ENCODE measurements at places on chromosomes 1 and 21.

- DNase-seq: no peak
Observed at GRCh38 chr1:230596306-230596705, 46.0 kb upstream of the COG2 start.

DNA sequence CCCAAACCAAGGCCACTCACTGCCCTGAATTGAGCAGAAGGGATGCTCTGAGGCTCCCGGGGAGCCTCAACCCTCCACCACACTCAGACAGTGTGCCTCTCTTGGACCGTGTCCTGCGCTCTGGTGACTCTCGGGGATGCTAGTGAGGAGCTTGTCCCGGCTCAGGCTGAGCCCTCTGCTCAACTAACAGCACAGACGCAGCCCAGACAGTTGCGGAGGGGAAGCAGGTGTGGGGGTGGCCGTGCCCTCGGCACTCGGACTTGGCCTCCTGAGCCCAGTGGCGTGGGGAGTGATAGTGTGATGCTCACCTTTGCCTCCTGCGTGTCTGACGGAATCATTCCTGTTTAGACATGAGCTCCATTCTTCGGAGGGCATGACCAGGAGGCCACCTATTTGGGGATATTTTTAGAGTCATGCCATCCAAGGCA, 15.4 kb upstream of the SLC19A1 start:
- DNase-seq: no peak

DNA sequence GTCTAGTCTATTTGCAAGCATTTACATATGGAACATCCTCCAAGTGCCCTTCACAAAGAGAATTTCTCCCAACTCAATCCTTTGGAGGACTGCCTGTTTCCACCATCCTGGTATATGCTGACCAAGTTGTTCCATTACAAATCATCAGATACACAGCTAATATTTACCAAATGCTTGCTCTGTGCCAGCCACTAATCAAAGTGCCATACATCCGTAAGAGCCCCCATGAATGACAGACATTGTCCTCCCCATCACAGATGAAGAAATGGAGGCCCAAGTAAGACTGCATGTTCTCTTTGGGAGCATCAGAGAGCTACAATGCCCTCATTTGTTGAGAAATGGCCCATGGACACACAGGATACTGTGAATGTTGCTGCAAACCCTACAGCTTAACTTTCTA, 130.0 kb upstream of the BACE2 start:
- DNase-seq: no peak

- no peak for DNase-seq
Observed at GRCh38 chr1:22537441-22538139, 25.7 kb upstream of the EPHA8 start.

DNA sequence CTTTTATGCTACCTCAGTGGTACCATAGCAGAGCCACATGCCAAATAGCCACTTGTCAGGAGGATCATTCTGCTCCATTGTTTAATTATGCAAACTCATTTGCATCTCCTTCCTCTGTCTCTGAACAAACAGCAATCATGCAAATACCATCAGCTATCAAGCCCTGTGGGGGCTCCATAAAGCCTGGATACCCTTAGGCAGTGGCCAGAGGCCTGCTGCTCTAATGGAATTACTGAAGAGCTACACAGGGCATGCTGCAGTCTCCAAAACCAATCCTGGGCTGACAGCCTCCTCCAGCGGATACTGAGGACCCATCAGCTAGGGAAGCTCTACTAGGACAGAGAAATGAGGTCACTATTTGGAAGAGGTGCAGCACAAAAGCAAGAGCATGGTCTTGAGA, 376.3 kb downstream of the KCNH1 start:
- DNase-seq: no peak

GRCh38 chr1:156488566-156489165, 11.9 kb downstream of the MEF2D start:
- DNase-seq: no peak

DNA sequence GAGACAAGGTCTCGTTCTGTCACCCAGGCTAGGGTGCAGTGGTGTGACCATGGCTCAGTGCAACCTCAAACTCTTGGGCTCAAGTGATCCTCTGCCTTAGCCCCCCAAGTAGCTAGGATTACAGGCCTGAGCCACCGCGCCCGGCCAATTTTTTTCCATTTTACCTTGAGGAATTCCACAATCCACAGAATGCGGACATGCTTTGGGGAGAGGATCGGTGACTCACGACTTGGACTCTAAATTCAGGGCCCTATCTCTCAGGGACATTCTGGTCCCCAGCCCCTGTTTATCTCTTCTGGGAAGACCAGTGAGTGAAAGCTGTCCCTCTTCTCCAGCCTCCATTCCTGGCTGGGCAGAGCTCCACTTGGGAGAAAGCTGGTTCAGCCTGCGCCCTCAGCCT, 5.2 kb downstream of the PADI1 start:
- DNase-seq: no peak

GRCh38 chr21:18089786-18090185, 154.8 kb upstream of the CHODL start:
- DNase-seq: no peak

GRCh38 chr1:207282496-207283380, 38.7 kb upstream of the CD55 start:
- no peak for DNase-seq

- no peak for DNase-seq
Observed at GRCh38 chr21:44982558-44983250, 42.9 kb downstream of the SLX9 start.

DNA sequence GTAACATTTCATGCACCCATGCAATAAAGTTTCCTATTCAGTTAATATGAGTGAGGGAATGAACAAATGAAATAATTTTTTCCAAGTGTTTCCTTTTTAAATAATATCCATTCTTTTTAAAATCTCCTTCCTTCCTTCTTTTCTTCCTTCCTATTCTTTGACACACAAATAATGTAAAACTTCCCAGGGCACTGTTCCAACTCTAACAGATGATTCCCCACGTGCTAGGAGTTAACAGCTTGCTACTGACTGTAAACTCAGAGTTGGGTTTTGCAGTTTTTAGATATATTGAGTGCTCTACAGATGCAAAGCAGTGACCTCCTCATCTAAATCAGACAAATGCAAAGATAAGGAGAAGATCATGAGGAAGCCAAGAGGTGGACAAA, 54.0 kb upstream of the POU2F1 start:
- DNase-seq: no peak

GRCh38 chr1:67190410-67190809, 24.2 kb downstream of the IL23R start:
- no peak for DNase-seq

GRCh38 chr1:18539171-18539570, 58.4 kb downstream of the KLHDC7A start:
- DNase-seq: peak; percentile 34

GRCh38 chr1:226687426-226687825, 51.7 kb downstream of the ITPKB start:
- no peak for DNase-seq

GRCh38 chr1:59171788-59172187, 125.1 kb upstream of the FGGY start:
- DNase-seq: no peak

DNA sequence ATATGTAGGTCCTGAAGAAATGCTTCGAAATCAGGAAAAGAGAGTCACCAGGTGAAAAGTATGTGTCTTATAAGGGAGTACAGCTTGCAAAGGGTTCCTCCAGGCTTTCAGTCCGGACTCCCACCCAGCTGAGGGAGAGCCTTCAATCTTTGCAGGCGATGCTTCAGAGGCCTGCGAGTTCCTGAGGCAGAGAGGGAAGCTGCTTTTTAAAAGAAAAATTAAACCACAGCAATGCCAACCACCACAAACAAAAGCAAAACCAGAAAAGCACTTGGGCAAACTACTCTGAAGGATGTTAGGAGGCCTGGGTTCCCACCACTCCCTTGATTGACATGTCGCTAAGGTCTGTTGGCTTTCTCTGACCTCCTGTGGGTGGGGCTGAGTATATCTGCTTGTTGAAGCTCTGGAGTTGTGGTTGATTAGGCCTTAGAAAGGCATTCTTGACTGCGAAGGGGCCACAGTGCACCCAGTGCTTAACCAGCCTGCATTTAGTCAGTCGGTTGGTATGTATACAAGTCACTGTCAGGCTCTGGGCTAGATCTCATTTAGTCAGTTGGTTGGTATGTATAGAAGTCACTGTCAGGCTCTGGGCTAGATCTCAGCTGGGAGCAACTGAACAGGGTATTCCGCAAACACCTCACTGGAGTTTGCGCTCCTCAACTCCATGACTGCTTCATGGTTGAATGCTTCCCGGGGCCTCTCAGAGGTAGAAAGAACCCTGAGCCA, 1.2 kb downstream of the NIPAL3 start:
- no peak for DNase-seq

GRCh38 chr1:207863893-207864535, 46.9 kb downstream of the CD34 start:
- no peak for DNase-seq

DNA sequence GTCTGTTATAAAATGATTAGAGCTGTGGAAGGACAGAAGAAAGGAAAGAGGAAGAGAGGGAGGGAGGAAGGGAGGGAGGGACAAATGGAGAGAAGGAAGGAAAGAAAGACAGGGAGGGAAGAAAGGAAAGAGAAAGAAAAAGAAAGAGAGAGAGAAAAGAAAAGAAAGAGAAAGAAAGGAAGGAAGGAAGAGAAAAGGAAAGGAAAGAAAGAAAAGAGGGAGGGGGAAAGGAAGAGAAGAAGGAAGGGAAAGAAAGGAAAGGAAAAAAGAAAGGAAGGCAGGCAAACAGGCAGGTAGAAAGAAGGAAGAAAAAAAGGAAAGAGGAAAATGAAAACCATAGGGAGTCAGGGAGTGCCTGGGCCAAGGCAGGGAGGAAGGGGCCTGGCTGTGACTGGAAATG, 14.5 kb upstream of the BACE2 start:
- no peak for DNase-seq

- no peak for DNase-seq
Observed at GRCh38 chr1:237756304-237756967, 134.3 kb downstream of the ZP4 start.

DNA sequence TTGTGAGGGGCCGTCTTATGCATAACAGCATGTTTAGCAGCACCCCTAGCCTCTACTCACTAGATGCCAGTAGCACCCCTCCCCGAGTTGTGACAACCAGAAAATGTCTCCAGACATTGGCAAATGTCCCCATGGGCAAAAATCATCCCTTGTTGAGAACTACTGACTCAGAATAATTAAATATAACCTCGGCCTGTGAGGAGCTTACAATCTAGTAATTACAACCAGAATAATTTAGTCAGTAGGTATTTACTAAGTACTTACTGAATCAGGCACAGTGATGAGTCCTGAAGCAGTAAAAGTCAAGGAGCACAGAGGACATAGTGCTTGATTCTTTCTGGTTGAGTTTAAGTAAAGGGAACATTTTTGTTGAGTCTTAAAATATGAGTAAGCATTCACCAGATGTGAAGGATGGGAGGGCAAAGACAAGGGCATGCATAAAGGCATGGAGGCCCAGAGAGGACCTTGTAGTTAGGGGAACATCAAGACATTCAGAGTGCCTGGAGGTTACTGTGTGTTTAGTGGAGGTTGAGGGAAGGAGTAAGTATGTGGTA, 44.1 kb upstream of the KCNQ4 start:
- no peak for DNase-seq

- no peak for DNase-seq
Observed at GRCh38 chr1:43564551-43565348, 34.1 kb downstream of the PTPRF start.

GRCh38 chr1:45299981-45300668, 26.6 kb upstream of the HPDL start:
- peak; percentile 30 for DNase-seq

DNA sequence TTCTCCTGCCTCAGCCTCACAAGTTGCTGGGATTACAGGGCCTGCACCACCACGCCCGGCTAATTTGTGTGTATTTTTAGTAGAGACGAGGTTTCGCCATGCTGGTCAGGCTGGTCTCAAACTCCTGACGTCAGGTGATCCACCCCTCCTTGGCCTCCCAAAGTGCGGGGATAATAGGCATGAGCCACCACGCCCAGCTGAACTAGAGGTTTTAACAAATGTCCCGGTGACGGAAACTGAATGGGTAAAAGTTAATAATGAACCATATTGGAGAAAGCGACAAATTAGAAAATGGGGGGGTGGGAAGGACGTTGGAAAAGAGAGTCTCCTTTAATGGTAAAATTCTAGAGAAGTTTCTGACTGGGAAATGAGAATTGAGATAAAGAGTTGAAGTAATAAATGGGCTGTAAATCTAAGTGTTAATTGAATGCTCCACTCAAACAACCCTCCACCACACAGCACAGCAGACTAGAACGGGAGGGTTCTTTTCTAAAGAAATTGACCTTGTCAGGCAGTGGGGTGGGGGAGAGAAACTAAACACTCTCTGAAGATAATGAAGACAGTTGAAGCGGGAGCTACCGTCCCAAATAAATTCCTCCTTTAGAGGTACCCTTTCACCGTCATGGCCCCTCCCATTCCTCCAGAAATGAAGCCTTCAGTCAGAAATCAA, 46.9 kb upstream of the PUM1 start:
- no peak for DNase-seq

DNA sequence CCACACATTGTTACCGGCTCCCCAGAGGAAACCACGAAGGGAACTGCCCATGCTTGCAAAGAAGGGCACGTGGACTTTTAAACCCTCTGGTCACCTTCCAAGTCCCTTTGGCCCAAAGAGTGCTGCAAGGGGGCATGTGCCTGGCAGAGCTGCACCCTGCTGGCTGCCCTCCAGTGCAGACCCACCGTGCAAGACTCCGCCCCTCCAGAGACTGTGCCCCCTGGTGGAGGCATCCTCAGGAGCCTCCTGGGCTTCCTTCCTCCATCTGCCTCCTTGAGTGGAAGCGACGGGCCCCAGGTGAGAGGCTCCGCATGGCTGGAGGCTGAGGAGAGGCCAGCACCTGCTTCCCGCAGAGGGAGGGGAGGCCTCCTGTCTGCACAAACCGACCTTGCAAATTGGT, 100.6 kb downstream of the CRYAA start:
- DNase-seq: no peak

GRCh38 chr1:99464738-99465137, 181.2 kb upstream of the PALMD start:
- no peak for DNase-seq

GRCh38 chr1:171424494-171424893, 60.8 kb upstream of the PRRC2C start:
- no peak for DNase-seq

- DNase-seq: no peak
Observed at GRCh38 chr1:3450983-3451382, 3.5 kb upstream of the ARHGEF16 start.

DNA sequence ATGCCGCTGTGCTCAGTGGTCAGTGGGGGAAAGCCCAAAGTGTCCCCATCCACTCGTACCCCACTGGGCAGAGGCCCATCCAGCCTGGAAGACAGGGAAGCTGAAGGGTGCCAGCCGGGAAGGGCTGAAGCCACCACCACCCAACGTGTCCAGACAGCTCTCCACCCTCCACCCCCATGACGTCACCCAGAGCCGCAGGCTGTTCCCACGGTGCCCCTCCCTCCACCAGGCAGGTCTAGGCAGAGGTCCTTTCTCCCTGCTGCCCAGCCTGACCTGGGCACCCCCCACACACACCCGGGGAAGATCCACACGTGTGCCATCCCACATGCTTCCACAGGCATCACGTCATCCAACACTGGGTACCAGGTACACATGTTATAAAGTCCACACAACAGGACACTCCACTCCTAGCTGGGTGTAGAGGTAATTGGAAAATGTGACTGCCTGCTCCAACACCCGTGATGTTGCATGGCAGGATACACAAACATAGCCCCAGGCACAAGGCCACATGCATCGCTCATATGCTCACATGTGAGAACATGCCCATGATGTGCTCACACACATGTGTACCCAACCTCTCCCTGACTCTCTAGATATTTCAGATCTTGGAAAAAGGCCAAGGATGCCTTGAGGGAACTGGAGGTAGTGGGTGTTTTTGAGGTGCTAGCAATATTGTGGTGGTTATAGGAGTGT, 5.1 kb upstream of the ARHGAP30 start:
- DNase-seq: no peak

GRCh38 chr1:82462366-82462765, 661.6 kb downstream of the ADGRL2 start:
- no peak for DNase-seq

- DNase-seq: no peak
Observed at GRCh38 chr21:30880914-30881313, 466 bp downstream of the KRTAP11-1 start.
